Activated CD8-positive, alpha-beta memory T cell treated with anti-CD3 and anti-CD28 coated beads for 4 hours (primary cell): ENCODE measurements at places on chromosomes 2 and 18.

DNA sequence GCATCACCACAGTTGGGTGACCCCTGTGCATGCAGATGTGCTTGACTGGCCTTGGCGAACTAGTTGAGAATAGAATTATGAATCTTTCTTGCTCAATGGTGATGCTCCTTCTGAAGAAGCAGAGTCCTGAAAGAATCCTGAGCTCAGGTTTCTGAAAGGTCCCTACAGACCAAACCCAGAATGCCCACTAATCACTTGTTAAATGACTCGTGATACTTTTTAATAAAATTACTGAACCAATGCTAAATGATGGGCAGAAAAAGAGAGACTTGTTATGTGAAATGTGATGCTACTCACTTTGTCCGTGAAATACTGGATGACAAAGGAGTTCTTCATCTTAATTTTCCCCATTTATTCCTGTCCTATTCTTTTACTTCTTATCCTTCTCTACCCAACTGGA is 263.5 kb upstream of the LRRTM1 start:
- DNase-seq, result no peak

DNA sequence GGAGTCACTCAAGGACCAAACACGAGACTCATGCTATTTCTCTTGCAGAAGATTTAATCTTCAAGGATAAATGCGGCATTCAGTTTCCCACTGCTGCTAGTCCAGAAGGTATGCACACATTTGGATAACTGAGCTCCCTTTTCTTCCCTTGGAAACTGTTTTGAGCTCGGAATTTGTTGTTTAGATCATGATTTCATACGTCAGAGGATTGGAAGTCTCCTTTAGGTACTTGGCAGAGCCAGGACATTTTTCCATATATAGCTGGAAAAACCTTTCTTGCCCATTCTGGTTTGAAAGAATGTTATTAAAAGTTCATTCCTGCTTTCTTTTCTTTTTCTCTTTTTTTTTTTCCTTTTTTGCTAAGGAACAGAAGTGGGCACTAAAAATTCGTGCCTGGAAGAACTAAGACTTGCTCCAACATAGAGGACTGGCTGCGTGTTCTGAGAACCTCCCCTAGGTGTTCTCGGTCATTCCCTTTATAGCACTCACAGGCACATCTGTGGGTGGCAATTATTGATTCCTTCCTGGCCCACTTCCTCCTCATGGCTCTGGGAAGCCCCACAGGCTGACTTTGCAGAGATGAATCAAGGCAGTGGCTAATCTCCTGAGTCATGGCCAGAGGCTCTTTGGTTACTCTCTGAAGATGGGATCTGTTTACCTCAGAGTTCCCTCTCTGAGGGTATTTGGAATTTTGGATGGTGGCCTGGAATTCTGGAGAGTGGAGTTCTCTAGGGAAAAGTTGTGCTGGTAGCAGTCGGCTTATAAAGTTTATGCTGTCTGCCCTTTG is 104.8 kb downstream of the PLCL1 start:
- no peak for DNase-seq

DNA sequence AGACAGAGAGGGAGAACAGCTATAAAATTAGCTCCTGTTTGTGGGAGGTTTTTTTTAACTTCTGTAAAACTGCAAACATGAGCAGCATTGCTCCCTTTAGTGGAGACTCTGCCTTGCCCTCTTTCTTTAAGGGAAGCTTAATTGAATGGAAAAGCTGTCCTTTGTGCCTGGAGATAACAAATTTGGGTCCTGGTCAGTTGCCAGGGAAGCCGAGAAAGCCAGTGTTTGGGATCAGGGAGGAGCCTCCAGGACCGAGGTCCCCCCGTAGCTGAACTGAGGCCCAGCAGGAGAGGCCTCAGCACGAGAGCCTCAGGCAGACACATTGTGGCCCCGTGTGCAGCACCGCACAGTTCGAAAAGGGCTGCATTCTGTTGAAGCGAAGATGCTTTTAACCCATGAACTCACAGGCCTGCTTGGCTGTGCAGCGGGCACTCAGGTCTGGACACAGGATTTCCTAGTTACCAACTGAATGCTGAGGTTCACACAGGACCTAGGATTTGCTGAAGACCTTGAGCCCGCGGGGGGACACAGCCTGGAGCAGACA is 369.7 kb downstream of the DCDC2C start:
- no peak for DNase-seq

DNA sequence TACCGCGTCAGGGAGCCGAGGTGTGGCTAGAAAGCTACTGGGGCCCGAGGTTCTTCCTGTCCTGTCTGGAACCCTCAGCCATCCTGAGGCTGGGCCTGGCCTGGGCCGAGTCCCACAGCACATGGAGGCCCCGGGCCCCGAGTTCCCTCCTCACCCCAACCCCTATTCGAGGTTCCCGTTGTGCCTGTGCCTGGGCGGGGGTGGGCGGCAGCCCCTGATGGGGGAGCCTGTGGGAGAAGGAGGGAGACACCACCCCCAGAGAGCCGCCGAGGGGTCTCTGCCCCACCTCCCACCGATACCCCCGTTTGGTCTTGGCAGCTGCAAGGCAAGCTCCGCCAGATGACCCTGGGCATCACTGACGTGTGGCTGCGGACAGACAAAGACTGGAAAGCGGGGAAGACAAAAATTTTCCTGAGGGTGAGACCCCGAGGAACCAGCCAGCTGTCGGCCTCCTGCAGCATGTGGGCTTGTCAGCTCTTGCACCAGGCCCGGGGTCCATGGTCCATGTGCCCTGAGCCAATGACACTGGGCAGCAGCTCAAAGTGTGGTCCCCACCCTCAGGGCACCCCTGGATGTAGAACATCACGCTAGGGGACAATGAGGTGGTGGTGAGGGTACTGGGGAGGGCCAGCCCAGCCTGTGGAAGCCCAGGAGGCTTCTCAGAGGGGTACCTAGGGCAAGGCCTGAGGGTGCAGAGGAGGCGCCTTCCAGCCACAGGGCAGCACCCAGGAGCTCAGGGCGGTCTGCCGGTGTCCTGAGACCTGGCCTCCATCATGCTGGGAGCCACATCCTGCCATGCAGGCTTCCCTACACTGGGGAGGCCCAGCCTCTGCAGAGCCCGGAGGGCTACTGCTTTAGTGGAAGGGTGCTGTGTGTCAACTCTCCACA is 52.5 kb upstream of the GPR17 start:
- no peak for DNase-seq

DNA sequence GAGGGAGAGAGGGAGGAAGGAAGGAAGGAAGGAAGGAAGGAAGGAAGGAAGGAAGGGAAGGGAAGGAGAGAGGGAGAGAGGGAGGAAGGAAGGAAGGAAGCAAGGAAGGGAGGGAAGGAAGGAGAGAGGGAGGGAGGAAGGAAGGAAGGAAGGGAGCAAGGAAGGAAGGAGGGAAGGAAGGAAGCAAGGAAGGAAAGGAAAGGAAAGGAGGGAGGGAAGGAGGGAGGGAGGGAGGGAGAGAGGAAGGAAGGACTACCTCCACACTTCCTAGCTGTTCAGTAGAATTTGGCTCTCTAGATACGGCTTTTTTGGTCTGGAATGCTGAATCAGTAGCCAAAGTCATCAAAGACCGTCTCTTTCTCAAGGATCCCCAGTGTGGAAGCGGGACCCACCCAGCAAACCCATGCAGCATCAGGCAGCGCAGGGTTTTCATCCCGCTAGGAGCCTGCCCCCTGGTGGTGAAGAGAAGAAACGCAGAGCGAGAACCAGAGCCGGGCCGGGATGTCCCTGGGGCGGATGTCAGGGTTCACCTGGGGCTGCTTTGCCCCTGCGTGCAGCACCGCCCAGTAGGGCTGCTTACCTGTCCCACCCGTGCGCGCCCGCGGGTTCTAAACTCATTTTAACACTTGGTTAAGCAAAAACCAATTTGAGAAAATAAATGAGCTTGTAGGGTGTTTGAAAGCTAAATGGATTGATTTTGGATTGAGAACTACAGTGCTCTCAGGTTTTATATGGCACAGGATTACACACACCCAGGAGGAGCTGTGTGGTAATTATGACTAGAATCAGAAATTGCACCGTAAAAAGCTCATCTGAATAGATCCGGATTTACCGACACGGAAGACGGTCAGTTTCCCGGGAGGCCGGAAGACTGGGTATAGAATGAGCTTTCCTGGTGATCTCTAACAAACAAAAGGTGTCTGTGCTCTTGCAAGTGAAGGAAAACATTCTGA is 48.1 kb upstream of the ARL4C start:
- peak; percentile 44 for DNase-seq

DNA sequence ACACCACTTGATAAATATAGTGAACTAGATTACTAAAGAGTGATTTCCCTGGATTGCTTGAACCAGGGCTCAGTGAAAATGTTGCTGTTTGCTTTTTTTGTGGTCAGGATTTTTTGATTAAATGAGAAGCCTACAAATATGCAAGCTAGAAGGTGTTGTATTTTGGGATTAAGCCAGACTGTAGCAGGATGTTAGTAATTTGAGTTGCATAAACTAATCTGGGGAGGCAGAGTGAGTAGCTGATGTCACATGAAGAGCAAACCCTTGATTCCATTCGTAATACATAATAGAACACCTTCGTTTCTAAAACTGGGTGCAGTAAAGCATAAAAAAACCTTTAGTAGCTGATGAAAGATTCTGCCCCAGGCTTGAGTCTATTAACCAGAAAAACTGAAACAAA is 32.0 kb downstream of the NEDD4L start:
- DNase-seq, result no peak

DNA sequence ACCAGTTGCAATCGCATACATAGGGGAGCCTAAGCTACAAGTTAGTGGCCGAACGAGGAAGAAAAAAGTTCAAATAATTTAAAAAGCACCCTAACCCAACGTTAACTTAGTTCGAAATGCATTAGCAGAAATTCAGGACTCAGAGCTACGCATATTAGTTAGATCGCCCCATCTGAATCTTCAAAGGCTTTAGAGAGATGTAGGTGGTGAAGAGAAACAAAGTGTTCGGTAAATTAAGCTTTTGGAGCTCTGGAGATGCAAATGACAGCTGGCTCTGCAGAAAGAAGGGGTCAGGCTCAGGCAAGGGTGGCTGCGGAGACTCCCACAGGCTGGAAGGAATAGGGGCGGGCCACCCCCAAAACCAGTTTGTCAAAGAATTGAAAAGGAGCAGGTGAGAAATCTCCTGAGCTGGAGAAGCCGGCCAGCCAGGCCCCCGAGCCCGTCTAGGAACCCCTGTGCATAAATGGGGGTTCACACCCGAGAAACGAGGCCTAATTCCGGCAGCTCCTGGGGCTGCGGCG is 621 bp downstream of the TXNL1 start:
- DNase-seq, result no peak

DNA sequence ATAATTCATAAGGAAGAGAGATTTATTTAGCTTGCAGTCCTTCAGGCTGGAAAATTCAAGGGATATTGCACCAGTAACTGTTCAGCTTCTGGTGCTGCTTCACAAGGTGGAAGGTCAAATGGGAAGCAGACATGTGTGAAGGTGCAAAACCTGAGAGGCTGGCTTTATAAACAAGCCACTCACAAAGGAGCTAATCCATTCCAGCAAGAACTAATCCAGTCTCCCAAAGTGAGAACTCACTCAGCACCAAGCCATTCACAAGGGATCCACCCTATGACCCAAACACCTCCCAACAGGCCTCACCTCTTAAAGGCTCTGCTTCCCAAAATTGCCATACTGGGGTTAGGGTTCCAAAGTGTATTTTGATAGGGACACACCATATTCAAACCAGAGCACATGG is 1018.4 kb upstream of the ACVR2A start:
- no peak for DNase-seq

GRCh38 chr2:240244543-240244942 is 104.1 kb upstream of the OTOS start:
- no peak for DNase-seq

- no peak for DNase-seq
Measured at GRCh38 chr18:58158459-58158858, 114.4 kb downstream of the NEDD4L start.

- DNase-seq, result no peak
Measured at GRCh38 chr2:68222287-68222686, 30.0 kb downstream of the PPP3R1 start.

DNA sequence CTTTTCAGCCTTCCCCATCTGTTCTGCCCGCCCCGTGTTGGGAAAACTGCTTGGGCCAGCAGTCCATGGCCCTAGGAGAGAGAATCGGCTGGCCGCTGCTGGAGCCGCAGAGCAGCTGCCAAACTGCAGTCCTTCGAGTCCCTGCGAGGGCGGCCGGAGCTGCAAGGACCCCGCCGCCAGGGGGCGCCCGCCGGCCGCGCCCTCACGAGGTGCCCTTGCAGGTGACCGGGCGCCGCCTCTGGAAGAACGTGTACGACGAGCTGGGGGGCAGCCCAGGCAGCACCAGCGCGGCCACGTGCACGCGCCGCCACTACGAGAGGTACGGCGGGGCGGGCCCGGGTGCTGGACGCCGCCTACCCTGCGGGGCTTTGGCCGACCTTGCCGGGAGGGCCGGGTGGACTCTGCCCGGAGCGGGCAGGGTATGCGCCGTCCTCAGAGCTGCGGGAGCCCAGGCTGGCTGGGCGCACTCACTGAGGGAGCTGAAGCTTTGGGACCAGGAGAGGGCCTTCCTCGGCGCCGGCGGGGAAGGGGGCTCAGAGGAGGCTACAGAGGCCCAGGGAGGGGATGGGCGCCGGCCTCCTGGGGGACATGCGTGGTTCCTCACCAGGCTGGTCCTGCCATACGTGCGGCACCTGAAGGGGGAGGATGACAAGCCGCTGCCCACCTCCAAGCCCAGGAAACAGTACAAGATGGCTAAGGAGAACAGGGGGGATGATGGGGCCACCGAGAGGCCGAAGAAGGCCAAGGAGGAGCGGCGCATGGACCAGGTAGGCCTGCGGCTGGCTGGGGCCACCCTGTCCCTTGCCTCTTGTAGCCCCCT is 13.6 kb downstream of the ARID5A start:
- DNase-seq, result no peak

DNA sequence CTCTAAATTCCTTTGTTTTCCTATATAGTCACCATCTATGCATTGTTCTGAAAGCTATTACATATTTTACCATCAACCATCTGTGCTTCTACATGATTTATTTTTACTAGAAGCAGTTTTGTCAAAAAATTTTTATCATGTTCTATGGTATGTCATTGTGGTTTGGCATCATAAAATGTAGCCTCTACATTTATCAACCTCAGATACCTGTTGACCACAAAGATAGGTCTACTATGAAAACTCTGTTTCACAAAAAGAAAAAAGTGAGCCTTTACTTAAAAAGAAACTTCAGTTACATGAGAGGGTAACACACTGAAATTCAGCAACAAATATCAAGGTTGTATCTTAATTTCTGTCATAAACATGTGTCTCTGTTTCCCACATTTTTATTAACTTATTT is 3.7 kb downstream of the BCL2 start:
- DNase-seq, result no peak
